ENCODE measurements at places on chromosomes 12 and 14.

GRCh38 chr14:58638231-58639197 is 752 bp downstream of the DACT1 start:
- peak overlapping the region; percentile 79 for H3K27ac ChIP-seq
- no peaks in the 10 kb centered on the region for H3K36me3 ChIP-seq
- peak; percentile 58 for DNase-seq

GRCh38 chr14:24135584-24135833 is 485 bp upstream of the PSME1 start:
- H3K27ac ChIP-seq = peak overlapping the region; percentile 63
- no peak for DNase-seq
- H3K27me3 ChIP-seq = no peaks in the 10 kb centered on the region
- H3K4me3 ChIP-seq = peak overlapping the region; percentile 62
- H3K4me1 ChIP-seq = peaks cover 21% of the 10 kb centered on the region

- no peak overlapping the region for H3K4me3 ChIP-seq
- no peak overlapping the region for H3K27ac ChIP-seq
- H3K36me3 ChIP-seq = no peaks in the 10 kb centered on the region
- DNase-seq = no peak
These were observed 33.9 kb downstream of the TPH2 start for GRCh38 chr12:71972441-71973074.

- no peaks in the 10 kb centered on the region for H3K27me3 ChIP-seq
- H3K4me1 ChIP-seq = peaks cover 2% of the 10 kb centered on the region
- DNase-seq = no peak
- no peaks in the 10 kb centered on the region for H3K36me3 ChIP-seq
These were observed 48.5 kb upstream of the CSRP2 start for GRCh38 chr12:76927170-76927784.

- H3K4me1 ChIP-seq = no peaks in the 10 kb centered on the region
- no peaks in the 10 kb centered on the region for H3K36me3 ChIP-seq
- no peak overlapping the region for H3K4me3 ChIP-seq
- no peaks in the 10 kb centered on the region for H3K27me3 ChIP-seq
- DNase-seq = no peak
These were observed 124.9 kb downstream of the PELI2 start for GRCh38 chr14:56243110-56243509.

DNA sequence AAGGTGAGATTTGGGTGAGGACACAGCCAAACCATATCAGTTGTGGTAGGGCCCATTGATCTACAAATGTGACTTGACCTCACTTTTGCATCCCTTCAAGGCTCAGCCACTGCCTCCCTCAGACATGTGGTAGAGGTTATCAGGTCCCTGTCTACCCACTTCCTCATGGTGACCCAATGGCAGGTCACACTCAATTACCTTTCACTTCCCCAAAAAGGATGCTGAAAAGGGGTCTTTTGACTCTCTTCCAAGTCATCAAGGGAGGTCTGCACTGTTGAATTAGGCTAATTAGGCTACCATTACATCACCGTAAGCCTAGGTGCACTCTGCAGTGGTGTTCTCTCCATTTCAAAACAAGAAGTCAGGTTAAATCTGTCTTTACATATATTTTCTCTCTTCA is 22.6 kb upstream of the DRAM1 start:
- no peak overlapping the region for H3K4me3 ChIP-seq
- peaks cover 8% of the 10 kb centered on the region for H3K4me1 ChIP-seq
- H3K36me3 ChIP-seq = no peaks in the 10 kb centered on the region
- no peak for DNase-seq

GRCh38 chr12:92961949-92962348 is 32.9 kb upstream of the EEA1 start:
- H3K36me3 ChIP-seq = no peaks in the 10 kb centered on the region
- no peaks in the 10 kb centered on the region for H3K4me1 ChIP-seq
- H3K27me3 ChIP-seq = no peaks in the 10 kb centered on the region
- DNase-seq = no peak

GRCh38 chr12:23204933-23205778 is 580.2 kb downstream of the ETNK1 start:
- no peak overlapping the region for H3K27ac ChIP-seq
- H3K27me3 ChIP-seq = no peaks in the 10 kb centered on the region
- no peaks in the 10 kb centered on the region for H3K36me3 ChIP-seq
- peak; percentile 59 for DNase-seq
- no peak overlapping the region for H3K4me3 ChIP-seq

GRCh38 chr12:12334367-12335040 is 15.5 kb downstream of the MANSC1 start:
- no peak overlapping the region for H3K4me3 ChIP-seq
- DNase-seq = no peak
- peaks cover 8% of the 10 kb centered on the region for H3K4me1 ChIP-seq

DNA sequence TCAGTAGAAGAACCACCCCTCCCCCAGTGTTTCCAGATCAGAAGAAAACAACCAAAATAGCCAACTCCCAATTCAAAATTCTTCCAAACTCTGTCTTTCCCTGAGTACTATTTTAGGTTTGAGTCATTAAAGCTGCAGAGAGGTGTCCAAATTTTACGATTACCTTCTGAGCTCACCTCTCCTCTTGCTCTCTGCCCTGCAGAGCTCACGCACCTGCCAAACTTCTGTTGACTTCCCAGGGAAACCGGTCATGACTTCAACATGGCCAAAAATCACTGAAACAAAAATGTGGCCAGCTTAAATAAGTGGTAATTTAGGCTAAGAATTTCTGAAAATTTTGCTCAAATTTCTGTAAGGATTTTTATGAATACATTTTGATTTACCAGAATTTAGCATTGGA is 70.9 kb upstream of the OTX2 start:
- H3K36me3 ChIP-seq = no peaks in the 10 kb centered on the region
- H3K27me3 ChIP-seq = no peaks in the 10 kb centered on the region
- no peak for DNase-seq
- H3K27ac ChIP-seq = no peak overlapping the region

GRCh38 chr14:78902010-78902623 is 731.9 kb downstream of the NRXN3 start:
- H3K4me3 ChIP-seq = no peak overlapping the region
- H3K4me1 ChIP-seq = no peaks in the 10 kb centered on the region
- no peaks in the 10 kb centered on the region for H3K36me3 ChIP-seq
- no peak for DNase-seq

GRCh38 chr12:122106843-122107242 is 28.3 kb downstream of the MLXIP start:
- H3K27me3 ChIP-seq = no peaks in the 10 kb centered on the region
- no peak overlapping the region for H3K27ac ChIP-seq
- no peaks in the 10 kb centered on the region for H3K4me1 ChIP-seq
- DNase-seq = no peak

DNA sequence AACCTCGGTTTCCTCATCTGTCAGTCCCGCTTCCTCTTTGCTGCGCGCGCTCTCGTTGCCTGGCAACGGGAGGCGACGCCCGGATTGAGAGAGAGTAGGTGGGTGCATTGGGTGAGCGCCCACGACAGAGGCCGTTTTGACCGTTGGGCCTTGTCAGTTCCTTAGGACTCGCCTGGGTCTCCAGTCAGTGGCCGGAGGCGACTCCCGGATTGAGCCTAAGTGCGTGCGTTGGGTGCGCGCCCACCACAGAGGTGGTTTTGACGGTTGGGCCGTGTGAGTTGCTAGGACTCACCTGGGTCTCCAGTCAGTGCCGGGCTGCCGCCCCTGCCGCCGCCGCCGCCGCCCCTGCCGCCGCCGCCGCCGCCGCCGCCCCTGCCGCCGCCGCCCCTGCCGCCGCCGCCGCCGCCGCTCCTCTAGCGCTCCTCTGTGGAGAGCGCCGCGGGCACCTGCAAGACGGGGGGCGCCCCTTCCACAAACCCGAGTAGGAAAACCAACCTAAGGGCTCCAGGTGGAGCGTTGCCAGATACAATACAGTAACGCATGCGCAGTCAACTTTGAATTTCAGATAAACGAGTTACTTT is 37.2 kb downstream of the APOBEC1 start:
- no peaks in the 10 kb centered on the region for H3K4me1 ChIP-seq
- H3K27me3 ChIP-seq = no peaks in the 10 kb centered on the region
- no peak overlapping the region for H3K4me3 ChIP-seq
- DNase-seq = no peak
- H3K27ac ChIP-seq = no peak overlapping the region

DNA sequence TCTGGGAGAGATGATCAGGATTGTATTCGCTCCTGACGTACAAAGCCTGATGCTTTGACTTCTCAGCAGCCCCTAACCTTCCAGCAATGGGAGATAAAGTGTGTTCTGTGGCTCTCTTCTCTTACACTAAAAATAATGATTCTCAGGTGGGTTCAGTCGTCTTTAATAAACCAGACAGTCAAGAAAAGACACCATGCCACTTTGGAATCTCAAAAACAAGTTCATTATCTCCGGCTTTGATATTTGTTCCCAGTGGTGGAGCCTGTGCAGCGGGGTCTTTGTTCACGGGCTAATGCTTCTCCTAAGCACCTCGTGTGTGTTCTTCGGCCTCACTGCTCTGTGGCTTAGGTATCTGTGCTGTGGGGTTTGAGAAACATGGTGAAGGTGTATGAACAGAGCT is 1.6 kb downstream of the ACVR1B start:
- peak overlapping the region; percentile 91 for H3K4me3 ChIP-seq
- no peaks in the 10 kb centered on the region for H3K36me3 ChIP-seq
- no peak for DNase-seq
- H3K27ac ChIP-seq = peak overlapping the region; percentile 94

DNA sequence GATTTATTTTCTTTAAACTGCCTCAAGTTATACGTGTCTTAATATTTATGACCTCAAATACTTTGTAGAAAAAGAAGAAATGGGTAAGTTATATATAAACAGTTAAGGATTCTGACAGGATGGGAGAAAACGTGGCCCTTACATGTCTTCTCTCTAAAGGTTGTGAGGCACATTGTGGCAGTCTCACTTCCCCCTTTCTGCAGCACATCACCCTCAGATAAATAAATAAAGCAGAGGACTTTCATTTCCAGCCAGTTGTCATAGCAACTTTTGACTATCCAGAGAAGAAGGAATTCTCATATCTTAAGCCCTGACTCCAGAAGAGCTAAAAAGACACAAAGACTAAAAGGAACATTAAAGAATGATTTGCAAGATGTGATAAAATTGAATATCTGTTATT is 28.8 kb upstream of the CEP83 start:
- H3K27me3 ChIP-seq = no peaks in the 10 kb centered on the region
- no peak for DNase-seq
- H3K4me3 ChIP-seq = no peak overlapping the region
- no peaks in the 10 kb centered on the region for H3K36me3 ChIP-seq

GRCh38 chr14:105075379-105076295 is 10.4 kb upstream of the GPR132 start:
- no peaks in the 10 kb centered on the region for H3K36me3 ChIP-seq
- no peaks in the 10 kb centered on the region for H3K4me1 ChIP-seq
- no peak overlapping the region for H3K4me3 ChIP-seq
- H3K27ac ChIP-seq = no peak overlapping the region
- H3K27me3 ChIP-seq = no peaks in the 10 kb centered on the region

GRCh38 chr14:94097091-94097490 is 13.4 kb upstream of the IFI27 start:
- H3K27me3 ChIP-seq = no peaks in the 10 kb centered on the region
- no peak for DNase-seq
- H3K27ac ChIP-seq = no peak overlapping the region
- no peak overlapping the region for H3K4me3 ChIP-seq
- H3K36me3 ChIP-seq = no peaks in the 10 kb centered on the region

DNA sequence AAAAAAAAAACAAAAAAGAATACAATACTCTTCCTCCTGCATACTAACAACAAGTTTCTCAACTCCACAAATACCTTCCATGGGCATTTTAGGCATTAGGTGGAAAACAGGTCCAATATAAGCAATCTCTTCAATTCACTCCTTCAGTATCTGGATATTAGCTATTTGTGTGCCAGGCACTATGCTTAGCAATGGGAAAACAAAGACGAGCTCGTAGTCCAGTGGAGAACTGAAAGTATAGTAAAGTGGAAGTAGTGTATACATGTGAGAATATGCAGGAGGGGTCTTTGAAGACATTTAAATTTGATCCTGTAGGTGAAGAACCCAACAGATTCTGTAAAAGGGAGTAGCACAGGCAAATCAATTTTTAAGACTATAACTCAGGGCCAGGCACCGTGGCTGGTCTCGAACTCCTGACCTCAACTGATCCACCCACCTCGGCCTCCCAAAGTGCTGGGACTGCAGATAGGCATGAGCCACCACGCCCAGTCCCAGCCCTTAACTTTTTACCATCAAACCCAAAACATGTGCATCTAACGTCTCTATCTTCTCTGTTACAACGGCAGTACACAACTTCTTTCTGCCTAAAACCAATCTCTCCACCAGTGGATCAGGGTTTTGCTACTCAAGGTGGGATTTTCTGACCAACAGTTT is 10.6 kb downstream of the HECTD1 start:
- H3K4me1 ChIP-seq = peaks cover 5% of the 10 kb centered on the region
- H3K27ac ChIP-seq = no peak overlapping the region
- H3K36me3 ChIP-seq = no peaks in the 10 kb centered on the region
- DNase-seq = no peak
- H3K4me3 ChIP-seq = no peak overlapping the region

DNA sequence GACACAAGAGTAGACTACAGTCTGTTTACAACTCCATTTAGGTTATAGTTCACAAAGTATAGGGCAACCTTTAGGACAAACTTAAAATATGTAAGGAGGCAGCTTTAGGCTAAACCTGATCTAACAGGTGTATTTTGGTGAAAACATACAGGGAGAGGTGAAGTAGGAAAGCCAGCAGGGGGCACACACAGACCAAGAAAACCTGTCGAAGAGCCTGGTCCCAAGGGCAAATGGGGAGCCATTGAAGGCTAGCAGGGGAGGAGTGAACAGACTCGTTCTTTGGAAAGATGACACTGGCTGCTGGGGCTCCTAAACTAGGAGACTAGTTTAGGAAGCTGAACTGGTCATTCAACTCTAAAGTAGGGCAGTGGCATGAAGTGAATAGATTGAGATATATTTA is 138.8 kb upstream of the WSCD2 start:
- no peak overlapping the region for H3K27ac ChIP-seq
- DNase-seq = peak; percentile 51
- H3K36me3 ChIP-seq = no peaks in the 10 kb centered on the region
- no peaks in the 10 kb centered on the region for H3K4me1 ChIP-seq
- no peaks in the 10 kb centered on the region for H3K27me3 ChIP-seq

DNA sequence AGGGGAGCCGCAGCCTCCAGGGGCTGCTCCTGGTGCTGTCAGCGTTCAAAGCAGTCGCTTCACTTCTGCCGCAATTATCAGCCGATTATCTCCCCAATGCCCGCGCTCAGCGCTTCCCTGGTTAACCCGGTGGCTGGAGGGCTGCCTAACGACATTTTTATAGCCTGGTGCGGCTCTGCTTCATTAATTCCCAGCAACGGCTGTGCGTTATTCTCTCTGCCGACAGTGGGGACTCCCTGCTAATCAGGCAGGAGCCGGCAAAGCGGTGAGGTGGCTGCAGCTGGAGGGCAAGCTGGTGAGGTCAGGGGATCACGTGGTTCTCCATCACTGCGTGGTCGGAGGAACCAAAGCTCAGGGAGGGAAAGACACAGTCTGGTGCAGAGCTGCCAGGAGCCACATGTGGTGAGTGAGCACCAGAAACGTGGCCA is 62.9 kb downstream of the GLRX5 start:
- peak; percentile 88 for DNase-seq
- no peak overlapping the region for H3K27ac ChIP-seq
- no peaks in the 10 kb centered on the region for H3K36me3 ChIP-seq
- no peak overlapping the region for H3K4me3 ChIP-seq
- H3K27me3 ChIP-seq = no peaks in the 10 kb centered on the region

- peak within 1 kb of the TSS; percentile 67 for H3K27ac ChIP-seq
- H3K4me3 ChIP-seq = peak within 1 kb of the TSS; percentile 51
- no peaks in the 10 kb centered on the region for H3K4me1 ChIP-seq
- DNase-seq = peak; percentile 96
- H3K36me3 ChIP-seq = no peaks in the 10 kb centered on the region
- H3K27me3 ChIP-seq = no peaks in the 10 kb centered on the region
These were observed at the start of gene IRAK3 for GRCh38 chr12:66188584-66189485. Gene IRAK3 (plus strand): TSS chr12:66189214. CDS start chr12:66189300, 86 bp downstream.

GRCh38 chr12:12495536-12495935 is 67.1 kb downstream of the DUSP16 start:
- H3K4me3 ChIP-seq = no peak overlapping the region
- H3K36me3 ChIP-seq = no peaks in the 10 kb centered on the region
- DNase-seq = no peak
- no peak overlapping the region for H3K27ac ChIP-seq
- H3K27me3 ChIP-seq = no peaks in the 10 kb centered on the region
- no peaks in the 10 kb centered on the region for H3K4me1 ChIP-seq

Data from kidney (tissue), 22 donors.